ENCODE measurements at places on chromosomes 12 and 14.

- no peak for DNase-seq
These were observed 364.5 kb upstream of the DIO2 start for GRCh38 chr14:80575763-80576162.

DNA sequence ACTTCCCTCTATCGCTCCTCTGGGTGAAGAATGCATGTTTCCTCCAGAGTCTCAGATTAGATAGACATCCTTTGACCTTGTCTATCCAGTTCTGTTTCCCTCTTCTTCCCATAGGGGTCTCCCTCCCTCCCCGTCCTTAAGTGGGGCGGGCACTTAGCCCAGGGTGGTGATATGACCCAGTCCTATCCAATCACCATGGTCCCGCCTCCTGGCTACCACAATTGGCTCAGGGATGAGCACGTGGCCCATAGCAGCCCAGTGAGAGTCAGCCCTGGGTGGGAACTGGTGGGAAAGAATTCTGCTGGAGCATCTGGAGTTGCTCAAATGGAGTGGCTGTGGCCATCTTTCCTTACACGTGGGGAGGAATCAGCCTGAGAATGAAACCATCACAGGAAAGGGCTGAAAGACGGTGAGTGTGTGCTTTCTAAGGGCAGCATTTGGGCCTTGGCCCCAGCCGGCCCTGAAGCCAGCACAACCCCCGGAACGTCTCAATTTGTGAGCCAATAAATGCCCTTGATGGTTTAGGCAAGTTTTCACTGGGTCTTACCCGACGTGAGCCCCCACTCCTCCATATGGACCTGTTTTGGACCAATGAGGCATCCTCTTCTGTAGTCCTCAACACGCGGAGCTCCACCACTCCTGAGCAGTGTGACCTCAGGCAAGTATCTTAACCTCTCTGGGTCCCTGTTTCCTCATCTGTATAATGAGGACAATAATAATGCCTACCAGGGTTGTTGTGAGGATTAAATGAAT lies 14.4 kb upstream of the MLXIP start:
- peak; percentile 89 for DNase-seq

DNA sequence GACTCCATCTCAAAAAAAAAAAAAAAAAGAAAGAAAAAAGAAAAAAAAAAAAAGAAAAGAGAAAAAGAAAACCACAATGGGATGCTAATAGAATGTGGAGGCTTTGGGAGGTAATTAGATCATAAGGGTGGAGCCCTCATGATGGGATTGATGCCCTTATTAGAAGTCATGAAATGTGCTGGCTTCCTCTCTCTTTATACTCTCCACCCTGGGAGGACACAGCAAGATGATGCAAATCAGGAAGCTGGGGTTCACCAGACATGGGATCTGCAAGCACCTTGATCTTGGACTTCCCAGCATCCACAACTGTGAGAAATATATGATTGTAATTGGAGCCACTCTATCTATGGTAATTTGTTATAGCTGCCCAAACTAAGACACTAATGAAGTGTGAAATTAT lies 13.4 kb upstream of the DRAM1 start:
- DNase-seq: no peak

DNA sequence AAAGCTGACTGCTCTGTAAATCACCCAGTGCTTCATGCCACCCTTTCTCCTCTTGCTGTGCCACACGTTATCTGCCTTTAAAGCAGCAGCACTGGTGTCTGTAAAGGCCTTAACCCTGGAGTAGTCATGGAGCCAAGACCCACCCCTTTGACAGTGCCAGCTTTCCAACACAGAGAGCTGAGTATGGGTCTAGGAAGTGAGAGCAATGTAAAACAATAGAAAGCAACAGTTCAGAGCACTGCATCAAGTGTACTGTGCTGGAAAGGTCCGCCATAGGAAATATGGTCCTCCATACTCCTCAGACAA lies 139.5 kb downstream of the DAD1 start:
- DNase-seq: no peak

DNA sequence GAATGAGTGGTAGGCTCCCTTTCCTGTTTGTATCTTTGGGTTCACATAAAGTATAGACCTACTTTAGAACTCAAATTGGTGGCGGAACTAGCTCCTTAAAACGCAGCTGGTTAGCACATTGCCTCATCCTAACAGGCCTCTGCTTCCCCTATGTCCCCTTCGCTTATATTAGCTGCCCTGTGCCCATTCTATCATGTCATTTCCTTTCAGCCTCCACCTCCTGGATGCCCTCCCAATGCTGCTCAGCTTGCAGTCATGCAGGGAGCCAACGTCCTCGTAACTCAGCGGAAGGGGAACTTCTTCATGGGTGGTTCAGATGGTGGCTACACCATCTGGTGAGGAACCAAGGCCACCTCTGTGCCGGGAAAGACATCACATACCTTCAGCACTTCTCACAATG lies 3.5 kb downstream of the DAZAP2 start:
- DNase-seq: peak; percentile 23

- no peak for DNase-seq
These were observed 108.1 kb downstream of the MGAT4C start for GRCh38 chr12:86148071-86148470.

- no peak for DNase-seq
These were observed 521.8 kb upstream of the CCDC196 start for GRCh38 chr14:65964366-65964765.

DNA sequence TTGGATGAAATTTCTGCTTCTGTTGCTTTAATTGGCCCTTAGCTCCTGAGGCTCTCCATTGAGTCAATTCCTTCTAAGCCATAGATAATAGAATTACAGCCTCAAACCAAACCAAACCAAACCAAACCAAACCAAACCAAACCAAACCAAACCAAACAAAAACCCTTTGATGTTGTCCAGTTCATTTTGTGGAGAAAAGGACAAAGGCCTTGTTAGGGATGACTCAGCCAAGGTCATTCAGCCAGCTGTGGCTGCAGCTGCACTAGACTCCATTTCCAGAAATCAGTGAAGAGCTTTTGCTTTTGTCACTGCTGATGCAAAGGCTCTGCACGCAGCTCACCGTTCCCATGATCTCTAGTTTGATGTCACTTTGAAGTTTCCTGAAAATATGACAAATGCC lies 82.2 kb upstream of the RMST start:
- no peak for DNase-seq

GRCh38 chr14:67497216-67497615 lies 8.7 kb upstream of the TMEM229B start:
- DNase-seq: no peak

GRCh38 chr14:52730709-52731111 lies 744 bp downstream of the STYX start:
- no peak for DNase-seq

- no peak for DNase-seq
These were observed 908.1 kb upstream of the TMEM132C start for GRCh38 chr12:127358888-127359287.

GRCh38 chr14:60771117-60771516 lies 36.6 kb downstream of the MNAT1 start:
- DNase-seq: no peak

DNA sequence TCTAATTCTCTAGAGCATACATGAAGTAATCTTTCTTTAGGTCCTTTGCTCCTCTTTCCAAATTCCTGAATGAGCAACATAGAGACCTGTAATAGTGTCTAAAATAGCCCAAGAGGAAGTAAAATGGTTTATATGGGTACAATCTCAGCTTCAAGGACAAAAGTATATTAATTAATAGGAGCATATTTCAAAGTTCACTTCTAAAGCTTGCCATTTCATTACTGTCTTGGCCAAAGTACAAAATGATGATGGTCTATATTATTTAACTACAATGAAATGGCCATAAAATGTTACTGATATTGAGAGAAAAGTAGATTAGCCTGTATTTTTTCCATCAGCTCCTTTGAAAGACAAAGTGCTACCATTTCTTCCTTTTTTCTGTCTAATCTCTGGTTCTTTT lies 410.4 kb upstream of the NOVA1 start:
- DNase-seq: no peak

DNA sequence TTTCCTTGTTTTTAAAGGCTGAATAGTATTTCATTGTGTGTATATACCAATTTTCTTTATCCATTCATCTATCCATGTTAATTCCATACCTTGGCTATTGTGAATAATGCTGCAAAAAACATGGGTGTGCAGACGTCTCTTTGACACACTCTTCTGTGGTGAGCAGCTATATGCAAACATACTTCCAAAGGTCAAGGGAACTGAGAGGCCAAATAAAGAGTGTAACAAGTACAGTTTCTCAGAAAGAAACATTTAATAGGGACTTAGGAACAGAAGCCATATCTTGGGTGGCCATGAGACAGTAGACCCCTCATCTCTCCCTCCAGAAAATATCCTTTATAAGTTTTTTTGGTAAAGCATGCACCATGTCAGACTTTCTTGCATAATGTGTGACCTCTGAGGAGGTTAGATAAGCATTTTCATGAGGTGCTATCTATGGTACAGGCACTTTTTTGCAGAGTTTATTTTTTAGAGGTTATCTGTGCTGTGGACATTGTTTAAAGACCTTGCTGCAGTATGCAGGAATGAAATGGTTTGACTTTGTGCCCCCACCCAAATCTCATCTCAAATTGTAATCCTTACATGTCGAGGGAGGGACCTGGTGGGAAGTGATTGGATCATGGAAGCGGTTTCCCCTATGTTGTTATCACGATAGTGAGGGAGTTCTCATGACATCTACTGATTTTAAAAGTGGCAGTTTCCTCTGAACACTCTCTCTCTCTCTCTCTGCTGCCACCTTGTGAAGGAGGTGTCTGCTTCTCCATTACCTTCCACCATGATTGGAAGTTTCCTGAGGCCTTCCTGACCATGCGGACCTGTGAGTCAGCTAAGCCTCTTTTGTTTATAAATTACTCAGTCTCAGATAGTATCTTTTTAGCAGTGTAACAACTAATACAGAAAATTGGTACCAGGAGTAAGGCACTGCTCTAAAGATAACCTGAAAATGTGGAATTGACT lies 1202.3 kb downstream of the GALC start:
- DNase-seq: no peak

DNA sequence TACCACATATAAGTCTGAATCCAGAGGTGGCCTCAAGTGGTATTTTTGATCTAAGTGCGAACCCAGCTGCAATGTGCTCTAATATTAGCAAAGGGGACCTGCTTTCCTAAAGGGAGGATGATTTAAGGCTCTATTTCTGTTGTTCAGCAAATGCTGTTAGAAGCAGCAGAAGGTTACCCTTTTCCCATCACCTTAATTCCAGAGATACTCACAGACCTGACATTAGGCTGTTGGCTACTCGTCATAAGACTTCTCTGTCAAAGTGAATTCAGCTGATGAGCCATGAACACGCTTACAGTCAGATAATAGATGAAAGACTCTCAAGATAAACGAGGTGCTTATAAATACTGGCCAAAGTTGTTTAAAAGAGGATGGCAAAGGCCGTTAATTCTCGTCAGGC lies 308.7 kb upstream of the DDHD1 start:
- no peak for DNase-seq

GRCh38 chr12:89370421-89370831 lies 18.1 kb upstream of the DUSP6 start:
- DNase-seq: no peak

DNA sequence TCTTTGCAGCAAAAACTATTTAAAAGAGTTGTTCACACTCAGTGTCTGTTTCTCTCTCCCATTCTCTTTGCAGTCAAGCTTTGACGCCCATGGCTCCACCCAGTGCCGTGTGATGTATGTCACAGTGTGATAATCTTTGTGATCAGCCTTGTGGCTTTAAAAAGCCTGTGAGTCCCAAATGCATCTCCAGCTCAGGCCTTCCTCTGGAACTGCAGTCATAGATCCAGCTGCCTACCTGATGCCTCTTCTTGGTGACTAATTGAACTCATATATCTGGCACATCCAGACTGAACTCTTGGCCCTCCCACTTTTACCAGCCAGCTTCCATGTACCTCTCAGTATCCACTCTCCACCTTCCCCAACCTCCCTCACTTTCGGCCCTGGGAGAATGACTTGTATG lies 182.8 kb upstream of the ARHGAP5 start:
- DNase-seq: no peak

DNA sequence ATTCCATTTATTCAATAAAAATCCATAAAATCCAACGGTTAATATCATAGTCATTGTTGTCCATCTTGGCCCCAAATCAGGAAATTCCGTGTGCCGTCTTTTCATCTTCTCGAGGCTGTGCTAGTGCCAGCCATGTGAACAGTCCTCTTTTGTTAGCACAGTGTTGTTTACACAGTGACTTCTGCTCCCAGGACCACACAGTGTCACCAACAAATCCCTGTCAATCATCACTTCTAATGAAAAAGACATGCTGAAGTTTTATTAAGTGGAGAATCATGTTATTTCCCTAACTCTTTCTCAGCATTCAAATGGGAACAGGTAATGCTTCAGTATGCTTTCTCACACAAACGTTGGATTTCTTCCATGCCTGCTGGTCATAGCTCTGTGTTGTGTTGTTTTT lies 1.9 kb upstream of the SLCO1A2 start:
- DNase-seq: peak; percentile 91

DNA sequence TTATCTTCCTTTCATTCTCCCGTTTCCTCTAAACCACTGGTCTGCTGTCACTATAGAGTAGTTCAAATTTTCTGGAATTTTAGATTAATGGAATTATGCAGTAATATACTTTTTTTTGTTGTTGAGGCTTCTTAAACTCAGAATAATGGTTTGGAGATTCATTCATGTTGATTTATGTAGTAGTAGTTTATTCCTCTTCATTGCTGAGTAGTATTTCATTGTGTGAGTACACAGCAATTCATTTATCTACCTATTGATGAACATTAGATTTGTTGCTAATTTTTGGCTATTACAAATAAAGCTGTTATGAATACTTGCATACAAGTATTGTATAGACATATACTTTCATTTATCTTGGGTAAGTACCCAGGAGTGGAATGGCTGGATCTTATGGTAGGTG lies 7.2 kb downstream of the RASSF8 start:
- no peak for DNase-seq

- DNase-seq: no peak
These were observed 226.3 kb downstream of the SPTSSA start for GRCh38 chr14:34235643-34236300.

- no peak for DNase-seq
These were observed 78.6 kb downstream of the KCNK13 start for GRCh38 chr14:90140298-90140955.

DNA sequence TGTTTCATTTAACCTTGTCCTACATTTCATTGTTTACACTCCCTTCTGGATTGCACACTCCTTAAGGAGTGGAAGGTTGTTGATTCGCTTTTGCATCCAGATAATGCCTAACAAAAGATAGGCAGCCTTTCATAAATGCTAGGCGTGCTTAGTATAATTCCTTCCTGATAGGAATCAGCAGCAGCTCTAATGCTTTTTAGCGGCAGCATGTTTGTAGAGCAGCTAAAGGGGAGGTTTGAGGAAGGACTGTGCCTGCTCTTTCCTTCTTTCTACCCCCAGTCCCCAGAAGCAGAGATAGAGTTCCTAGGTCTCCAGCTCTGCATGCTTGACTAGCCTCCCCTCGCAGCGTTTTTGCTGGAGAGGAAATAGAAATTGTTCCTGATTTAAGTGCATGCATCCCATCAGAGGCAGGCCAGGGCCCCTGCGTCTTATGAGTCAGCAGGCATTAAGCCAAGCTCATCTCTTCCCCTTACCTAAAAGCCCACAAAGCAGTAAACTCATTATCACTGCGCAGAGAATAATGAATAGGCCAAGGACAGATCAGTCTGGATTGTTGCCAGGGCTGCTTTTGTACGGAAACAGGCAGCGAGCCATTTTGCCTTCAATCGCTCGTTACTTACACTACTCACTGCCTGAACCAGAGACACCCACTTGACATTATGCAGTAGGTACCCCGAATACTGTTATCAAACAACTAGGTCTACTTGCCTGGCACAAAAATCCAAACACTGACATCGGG lies 14.0 kb upstream of the TBPL2 start:
- DNase-seq: peak; percentile 48

Data from Ammon's horn (tissue), 1 donor.